NCI-H460 (cell line): ENCODE measurements at places on chromosomes 3 and 15.

DNA sequence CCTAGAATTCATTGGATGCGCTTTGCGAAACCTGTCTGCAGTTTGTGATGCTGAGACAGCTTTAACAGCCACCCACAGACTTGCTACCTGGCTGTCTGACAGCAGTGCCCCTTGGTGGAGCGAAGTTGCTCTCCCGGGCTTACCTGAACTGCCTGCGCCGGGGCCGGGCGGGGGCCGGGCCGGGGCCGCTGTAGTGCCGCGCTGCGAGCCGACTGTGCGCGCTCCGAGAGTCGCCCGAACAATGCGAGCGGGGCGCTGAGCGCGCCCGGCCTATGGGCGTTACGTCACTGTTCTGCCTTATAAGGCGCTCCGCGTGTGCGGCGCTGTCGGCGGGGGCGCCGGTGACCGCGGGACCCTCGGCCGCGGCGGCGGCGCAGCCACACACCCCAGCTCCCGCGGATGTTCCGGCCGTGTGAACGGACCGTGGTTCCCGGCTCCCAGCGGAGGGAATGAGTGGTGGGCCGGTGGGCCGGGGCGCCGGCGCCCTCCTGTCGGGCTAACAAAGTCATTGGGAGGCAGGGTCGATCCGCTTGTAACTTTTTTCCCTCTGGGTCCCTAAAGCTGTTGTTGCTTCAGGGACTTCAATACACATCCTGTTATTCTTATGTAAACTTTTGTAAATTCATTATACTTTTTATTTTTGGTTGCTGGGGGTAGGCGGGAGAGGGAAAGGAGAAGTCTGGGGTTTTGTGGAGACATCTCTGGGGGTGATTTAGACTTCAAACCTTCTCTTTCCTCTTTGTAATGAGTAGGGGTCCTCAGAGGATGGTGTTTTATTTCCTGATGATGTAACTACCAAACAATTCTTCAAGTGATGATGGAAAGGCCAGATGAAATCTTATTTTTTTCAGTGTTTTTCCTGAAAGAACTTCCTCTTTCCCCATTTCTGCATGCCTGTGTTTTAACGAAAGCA, 58.5 kb downstream of the CMSS1 start:
- peak; percentile 34 for DNase-seq

DNA sequence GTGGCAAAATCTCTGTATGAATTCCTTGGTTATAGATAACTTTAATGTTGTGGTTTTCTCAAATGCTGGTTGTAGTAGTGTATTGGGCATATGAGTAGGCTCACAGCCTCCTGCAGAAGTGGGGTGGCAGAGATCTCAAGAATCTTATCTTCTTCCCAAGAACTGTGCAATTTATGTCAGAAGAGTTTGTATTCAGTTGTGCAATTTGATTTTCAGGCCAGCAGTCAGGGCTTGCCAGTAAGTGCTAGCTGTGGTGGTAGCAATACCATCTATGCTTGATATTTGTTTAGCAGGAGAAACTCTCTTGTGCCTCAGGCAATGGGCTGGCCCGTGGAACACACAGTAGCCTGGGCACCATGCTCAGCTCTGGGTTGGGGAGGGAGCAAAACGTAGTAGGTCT, 58.4 kb upstream of the GOLIM4 start:
- DNase-seq, result no peak

DNA sequence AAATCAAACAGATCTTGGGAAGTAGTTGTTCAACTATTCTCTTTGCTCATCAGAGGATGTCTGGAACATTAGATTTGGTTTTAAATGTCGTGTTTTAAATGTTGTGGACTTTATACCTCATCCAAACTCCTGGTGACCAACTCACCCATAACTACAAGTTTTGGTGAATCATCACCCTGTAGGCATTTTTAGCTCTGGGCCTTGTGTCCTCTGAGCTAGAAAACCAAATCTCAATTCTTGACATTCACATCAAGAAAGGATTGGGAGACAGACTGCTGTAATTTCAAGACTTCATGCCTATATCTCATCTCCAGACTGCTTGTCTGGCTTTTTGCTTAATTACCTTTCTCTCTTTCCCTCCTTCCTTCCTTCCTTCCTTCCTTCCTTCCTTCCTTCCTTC, 228.5 kb upstream of the ROBO2 start:
- no peak for DNase-seq

- no peak for DNase-seq
These were observed 31.1 kb upstream of the SETD2 start for GRCh38 chr3:47194994-47195393.

DNA sequence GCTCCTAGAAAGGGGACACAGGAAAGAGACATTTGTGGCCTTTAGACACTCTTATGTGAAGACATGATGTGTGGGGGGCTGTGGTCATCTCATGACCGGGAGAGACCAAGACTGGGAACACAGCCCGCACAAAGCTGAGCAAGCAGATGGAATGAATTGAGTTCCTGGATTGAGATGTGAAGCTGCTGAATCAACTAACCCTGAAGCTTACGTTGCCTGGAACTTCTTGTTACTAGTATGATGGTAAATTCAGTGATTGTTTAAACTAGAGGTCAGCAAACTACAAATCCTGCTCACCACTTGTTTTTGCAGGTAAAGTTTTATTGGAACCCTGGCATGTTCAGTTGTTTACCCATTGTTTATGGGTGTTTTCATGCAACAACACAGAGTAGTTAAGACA, 83.4 kb upstream of the BHLHE40 start:
- no peak for DNase-seq

- DNase-seq, result no peak
These were observed 270.0 kb downstream of the TBL1XR1 start for GRCh38 chr3:176927280-176927679.

- DNase-seq, result no peak
These were observed 35.1 kb downstream of the CYFIP1 start for GRCh38 chr15:22945071-22945470.

GRCh38 chr3:147424581-147425387, 15.6 kb downstream of the ZIC1 start:
- DNase-seq, result no peak
